NCI-H1092 treated with DMSO at 0.1 percent for 48 hours (cell line): ENCODE measurements at places on chromosomes 5 and 9.

DNA sequence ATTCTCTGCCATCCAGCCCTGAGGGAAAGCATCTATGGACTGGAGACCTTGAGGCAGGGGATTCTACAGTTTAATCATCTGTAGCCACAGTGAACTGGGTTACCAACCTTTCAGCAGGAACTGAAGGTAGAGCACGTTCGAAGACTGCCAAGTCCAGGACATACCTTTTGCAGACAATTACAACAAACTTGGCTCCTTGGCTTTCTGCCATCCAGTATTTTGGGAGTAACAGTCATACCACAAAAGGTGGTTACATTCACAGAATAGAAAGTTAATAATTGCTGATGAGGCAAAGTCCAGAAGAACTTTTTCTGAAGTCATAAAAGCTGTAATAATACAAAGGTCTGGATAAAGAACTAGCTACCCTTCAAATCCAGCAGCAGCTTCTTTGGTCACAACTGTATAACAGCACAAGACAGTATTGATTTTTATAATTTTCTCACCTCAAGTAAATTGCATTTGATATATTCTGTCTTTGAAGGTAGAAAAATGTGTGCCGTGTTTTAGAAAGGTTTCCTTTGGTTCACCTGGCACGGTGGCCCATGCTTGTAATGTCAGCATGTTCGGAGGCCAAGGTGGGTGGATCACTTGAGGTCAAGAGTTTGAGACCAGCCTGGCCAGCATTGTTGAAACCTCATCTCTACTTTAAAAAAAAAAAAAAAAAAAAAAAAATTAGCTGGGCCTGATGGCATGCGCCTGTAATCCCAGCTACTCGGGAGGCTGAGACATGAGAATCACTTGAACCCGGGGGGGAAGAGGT is 236.6 kb downstream of the NR3C1 start:
- no peak for DNase-seq

- DNase-seq = no peak
Observed at GRCh38 chr9:124411514-124412227, 3.6 kb downstream of the PSMB7 start.

GRCh38 chr5:153974131-153974812 is 64.4 kb downstream of the FAM114A2 start:
- peak; percentile 23 for DNase-seq

- peak; percentile 67 for DNase-seq
Observed at GRCh38 chr9:127970401-127971313, 10.1 kb downstream of the EEIG1 start.

GRCh38 chr9:135032041-135032835 is 55.2 kb upstream of the OLFM1 start:
- no peak for DNase-seq

DNA sequence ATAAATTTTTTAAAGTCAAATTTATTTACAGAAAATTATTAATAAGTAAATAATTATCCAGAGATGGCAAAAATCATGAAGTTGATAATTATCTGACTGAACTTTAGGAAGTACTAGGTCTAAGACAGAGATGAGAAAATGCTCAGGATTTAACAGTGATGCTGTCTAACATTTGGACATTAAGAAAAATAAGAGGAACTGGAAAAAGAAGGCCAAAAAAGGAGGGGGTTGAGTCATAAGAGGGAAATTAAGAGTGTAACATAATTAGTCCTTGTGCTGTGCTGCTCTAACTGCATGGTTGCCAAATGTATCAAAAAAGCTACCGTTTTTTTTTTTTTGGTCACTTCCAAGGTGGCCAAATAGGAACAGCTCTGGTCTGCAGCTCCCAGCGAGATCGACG is 35.4 kb upstream of the TUT7 start:
- no peak for DNase-seq

GRCh38 chr5:133072021-133072420 is 20.2 kb downstream of the HSPA4 start:
- no peak for DNase-seq

DNA sequence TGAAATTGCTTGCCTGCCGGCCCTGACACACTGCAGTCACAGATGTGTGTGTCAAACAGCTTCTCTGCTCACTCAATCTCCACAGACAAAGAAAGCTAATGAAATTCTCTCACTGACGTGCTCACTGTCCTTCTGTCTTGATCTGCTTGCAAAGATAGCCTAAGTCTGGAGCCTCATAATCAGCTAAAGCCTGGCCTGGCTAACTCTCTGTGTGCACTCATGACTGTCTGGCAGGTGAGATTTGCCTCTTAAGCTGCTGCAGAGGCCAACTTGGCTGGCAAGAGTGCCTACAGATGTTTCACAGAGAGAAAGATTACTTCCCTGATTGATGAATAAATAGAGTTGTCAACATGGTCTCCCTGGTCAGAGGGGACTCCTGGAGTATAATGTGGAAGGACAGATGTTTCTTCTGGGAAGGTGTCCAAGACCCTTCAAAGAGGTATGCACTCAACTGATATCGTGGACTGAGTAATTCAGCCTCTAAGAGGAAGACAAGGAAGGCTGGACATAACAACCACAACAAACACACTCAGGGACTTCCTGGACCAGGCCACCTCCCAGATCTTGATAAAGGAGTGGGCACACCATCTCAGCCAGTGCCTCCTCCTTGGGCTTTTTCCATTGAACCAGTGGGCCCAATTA is 362.0 kb downstream of the SPOCK1 start:
- peak; percentile 60 for DNase-seq

GRCh38 chr9:88025411-88026117 is 51.2 kb upstream of the CDK20 start:
- DNase-seq = no peak

GRCh38 chr5:88545338-88545737 is 276.7 kb upstream of the TMEM161B start:
- no peak for DNase-seq
